ENCODE measurements at places on chromosomes 7 and 10.

DNA sequence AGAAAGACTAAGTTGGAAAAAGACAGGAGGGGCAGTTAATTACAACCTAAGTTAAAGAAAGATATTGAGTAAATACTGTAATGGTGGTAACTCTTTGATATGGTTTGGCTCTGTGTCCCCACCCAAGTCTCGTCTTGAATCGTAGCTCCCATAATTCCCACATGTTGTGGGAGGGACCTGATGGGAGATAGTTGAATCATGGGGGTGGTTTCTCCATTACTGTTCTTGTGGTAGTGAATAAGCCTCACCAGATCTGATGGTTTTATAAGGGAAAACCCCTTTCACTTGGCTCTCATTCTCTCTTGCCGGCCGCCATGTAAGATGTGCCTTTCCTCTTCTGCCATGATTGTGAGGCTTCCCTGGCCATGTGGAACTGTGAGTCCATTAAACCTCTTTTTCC, 143.8 kb downstream of the GRK5 start:
- DNase-seq, result no peak

DNA sequence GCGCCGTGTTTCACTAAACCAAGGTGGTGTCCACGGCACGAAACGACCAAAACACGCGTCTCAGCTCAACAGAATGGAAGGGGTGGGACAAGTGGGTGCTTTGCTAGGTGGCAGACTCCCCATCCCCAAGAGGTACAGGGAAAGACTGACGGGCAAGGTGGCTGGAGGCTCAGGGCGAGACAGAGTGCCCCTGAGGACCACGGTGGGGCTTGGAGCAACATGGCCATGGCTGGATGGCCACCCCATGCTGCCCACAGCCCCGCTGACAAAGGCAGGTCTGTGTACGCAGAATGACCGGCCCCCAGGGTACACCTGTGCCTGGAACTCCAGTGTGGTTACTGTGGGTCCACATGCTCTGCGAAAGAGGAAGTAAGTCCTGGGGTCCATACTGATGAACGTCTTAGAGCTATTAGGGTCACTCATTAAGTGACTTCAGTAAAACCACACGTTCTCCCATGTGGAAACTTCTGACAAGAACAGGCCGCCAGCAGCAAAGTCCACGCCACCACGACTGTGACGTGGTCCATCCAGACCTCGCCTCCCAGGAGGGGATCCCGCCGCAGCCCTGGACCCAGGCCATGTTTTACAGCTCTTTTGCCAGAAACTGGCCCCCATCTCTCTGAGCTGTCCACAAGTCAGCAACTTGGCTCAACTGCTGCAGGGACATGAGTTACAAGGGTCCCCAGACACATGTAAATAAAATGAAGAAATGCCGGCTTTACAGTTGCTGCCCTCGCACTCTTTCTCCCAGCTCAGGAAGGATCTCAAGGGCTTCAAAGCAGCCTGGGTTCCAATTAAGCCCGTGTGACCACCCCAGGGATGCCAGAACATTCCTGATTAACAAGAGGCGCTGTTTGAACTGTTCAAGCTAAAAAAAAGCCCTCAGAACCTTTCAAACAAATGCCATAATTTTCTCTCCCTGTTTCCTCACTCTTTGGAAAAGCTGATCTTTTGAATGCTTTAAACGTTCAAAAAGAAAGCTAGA, 66.8 kb downstream of the MAD1L1 start:
- DNase-seq, result no peak

- no peak for DNase-seq
Measured at GRCh38 chr10:49749556-49750491, 12.3 kb downstream of the OGDHL start.

DNA sequence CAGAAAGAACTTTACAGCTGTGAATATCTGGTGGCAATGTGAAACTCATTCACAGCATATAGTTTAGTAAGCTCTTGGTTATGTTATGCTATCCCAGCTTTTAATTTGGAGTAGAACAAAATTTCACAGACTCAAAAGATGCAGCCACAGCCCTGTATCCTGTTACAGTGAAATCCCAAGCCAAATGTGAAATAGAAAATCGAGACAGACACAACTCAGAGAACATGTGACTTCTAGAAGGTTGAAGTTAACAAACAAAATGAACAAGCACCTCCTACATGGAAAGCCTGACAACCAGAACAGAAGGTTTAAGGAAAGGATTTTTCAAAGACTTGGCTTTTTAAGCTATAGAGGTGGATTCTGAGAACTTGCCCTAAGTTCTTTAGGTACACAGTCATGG, 39.6 kb downstream of the JAZF1 start:
- no peak for DNase-seq

- DNase-seq, result no peak
Measured at GRCh38 chr7:122584676-122585251, 114.2 kb downstream of the RNF133 start.

Measured in stimulated activated CD8-positive, alpha-beta memory T cell treated with anti-CD3 and anti-CD28 coated beads, Interleukin-7, amount 100 ng/mL, for 1 hour (primary cell).